Mononuclear cell (primary cell): ENCODE measurements at places on chromosomes 12 and 14. TPM values are rescaled to one million over a fixed set of nuclear protein-coding genes. Genes with fewer than 3 reads are reported as not detected.

ESPL1 gene
- total RNA-seq, result 1.0 TPM

OLR1 gene
- total RNA-seq, result 104 TPM

HOXC12 gene
- not detected for total RNA-seq

YARS2 gene
- 16.3 TPM for total RNA-seq
